CD4-positive, alpha-beta T cell treated with Interleukin-12 subunit alpha and Interleukin-12 subunit beta, for 1 hour (primary cell): ENCODE measurements at places on chromosomes 6 and 20.

DNA sequence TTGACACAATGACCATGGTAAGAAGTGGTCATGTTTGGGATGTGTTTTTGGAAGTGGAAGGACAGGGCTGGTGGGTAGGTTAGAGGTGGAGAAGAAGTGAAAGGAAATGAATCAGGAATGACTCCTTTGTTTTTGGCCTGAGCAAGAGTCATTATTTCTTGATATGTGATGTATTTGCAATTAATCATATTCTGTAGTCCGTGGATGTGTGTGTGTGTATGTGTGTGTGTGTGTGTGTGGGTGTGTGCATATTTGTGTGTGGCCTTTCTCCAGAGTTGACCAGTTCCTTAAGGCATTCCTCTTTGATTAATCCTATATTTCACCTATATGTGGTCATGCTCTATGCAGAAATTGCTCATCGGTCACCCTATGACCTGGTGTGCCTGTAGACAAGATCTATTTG, 130.7 kb downstream of the UTRN start:
- no peak for DNase-seq

- DNase-seq: no peak
These were observed 430.1 kb downstream of the MAFB start for GRCh38 chr20:40258931-40259330.

DNA sequence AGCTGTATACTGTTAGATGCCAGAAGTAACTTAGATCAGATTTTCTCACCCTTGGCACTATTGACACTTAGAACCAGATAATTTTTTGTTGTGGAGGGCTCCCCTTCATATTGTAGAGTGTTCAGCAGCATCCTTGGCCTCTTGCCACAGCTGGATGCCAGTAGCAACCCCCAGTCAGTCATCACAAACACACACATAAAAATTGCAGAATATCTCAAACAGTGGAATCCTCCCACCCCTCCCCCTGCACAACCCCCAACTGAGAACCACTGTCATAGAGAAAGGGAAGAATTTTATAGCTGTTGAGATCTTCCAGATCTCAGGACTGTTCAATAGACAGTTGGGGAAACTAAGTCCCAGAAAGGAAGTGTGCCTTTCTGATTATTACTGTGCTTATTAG, 81.2 kb upstream of the VSTM2L start:
- no peak for DNase-seq

DNA sequence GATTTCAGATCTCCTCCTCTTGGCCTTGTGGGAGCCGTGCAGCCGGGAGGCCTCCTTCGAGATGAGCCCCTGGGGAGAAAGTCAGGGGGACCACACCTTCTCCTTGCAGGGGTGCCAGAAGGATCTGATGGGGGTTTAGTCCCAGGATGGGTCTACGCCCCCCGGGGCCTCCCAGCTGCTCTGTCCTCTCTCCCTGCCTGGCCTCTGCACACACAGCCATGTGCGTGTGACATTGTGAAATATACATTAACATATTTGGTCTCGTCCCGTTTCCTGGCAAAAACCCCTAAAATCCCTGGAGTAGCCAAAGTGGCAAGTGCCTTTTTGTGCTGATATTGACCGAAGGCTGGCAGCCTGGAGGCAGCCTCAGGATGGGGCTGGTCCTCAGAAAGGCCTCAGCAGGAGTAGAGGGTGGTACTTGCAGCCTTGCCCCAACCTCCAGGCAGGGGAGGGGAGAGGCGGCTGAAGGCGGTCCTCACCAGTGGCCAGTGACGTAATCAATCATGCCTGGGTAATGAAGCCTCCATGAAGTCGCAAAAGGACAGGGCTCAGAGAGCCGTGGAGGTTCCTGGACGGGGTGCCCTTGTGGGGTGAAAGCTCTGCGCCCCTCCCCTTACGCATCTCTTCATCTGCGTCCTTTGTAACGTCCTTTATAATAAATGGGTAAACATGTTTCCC, 5.1 kb upstream of the HELZ2 start:
- no peak for DNase-seq
